ENCODE measurements at places on chromosomes 16 and 17. TPM values are rescaled to one million over a fixed set of nuclear protein-coding genes. Genes with fewer than 3 reads are reported as not detected.

The LRRC46 gene
- 0.19 TPM for total RNA-seq

The SRCIN1 gene
- total RNA-seq = 0.52 TPM

The PPL gene
- total RNA-seq = 3.7 TPM

The NDEL1 gene
- 17.8 TPM for total RNA-seq

The CCL23 gene
- 0.61 TPM for total RNA-seq

DNA sequence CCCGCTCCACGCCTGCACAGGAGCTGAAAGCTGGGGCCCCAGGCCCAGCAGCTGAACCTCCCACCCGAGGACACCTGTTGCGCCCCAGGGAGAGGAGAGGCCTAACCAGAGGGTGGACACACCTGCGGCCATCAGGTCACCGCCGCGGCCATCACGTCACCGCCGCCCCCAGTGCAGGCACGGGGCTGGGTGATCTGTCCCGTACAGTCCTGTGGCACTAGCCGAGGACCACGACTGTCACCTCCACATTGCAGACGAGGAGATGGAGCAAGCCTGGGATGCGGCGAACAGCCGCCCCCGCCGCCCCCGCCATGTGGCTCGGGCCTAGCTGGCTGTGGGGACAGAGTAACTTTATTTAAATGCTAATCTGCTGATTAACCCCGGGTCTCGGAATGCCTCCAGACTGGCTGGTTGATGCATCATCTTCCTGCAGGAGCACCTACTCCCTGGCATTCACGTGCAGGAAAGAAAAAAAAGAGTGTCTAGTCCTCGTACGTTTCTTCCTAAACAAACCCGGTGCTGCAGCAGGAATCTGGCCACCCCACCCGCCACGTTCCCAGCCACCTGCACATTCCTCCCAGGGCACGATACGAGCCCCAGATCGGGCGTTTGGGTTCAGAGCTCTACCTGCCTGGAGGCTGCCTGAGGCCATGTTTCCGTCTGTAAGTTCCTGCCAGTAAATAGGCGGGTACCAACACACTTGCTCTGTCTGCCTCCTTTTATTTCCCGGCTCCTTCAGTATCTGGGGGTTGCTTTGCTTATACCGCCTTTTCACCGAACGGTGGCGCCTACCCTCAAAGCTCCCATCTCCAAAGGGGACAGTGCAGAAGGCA is 29.9 kb downstream of the PIEZO1 start:
- H3K4me3 ChIP-seq = no peak overlapping the region
- H3K36me3 ChIP-seq = peaks cover 10% of the 10 kb centered on the region
- H3K4me1 ChIP-seq = no peaks in the 10 kb centered on the region
- no peak overlapping the region for H3K27ac ChIP-seq

GRCh38 chr17:75773121-75773807 is 8.3 kb upstream of the GALK1 start:
- no peak overlapping the region for H3K27ac ChIP-seq
- peaks cover 6% of the 10 kb centered on the region for H3K4me1 ChIP-seq
- H3K27me3 ChIP-seq = no peaks in the 10 kb centered on the region
- H3K36me3 ChIP-seq = peaks cover 26% of the 10 kb centered on the region

DNA sequence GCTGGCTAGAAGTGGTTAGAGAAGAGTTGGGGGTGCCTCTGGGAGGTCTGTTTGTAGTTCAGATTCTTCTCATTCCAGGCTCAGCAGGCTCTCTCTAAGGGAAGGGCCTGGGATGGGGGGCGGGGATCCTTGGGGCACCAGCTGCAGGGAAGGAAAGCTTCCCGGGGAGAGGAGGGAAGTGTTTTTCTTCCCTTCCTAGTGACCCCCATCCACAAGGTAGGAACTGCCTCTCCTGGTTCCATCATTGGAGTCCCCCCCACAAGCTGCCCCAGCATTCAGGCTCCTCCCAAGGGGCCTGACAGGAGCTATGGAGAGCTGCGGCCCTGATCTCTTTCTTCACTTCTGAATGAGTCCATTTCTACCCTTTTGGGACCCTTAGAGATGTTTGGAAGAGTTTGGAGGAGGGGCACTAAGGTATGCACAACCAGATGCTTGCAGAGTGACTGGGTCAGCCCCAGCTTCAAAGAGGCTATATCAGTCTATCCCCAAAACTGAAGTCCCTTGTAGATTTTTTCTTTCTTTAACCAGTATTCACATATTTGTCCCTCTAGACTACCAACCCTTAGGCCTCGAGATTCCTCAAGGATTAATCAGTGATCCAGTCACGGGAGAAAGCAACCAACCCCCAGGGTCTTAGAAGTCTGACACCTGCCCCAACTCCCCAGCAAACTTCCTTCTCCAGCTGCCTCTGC is 13.9 kb upstream of the FZD2 start:
- H3K27me3 ChIP-seq = no peaks in the 10 kb centered on the region
- H3K36me3 ChIP-seq = no peaks in the 10 kb centered on the region
- DNase-seq = no peak
- no peak overlapping the region for H3K27ac ChIP-seq
